Smooth muscle cell of bladder (primary cell): ENCODE measurements at places on chromosomes 6 and 20. TPM values are rescaled to one million over a fixed set of nuclear protein-coding genes. Genes with fewer than 3 reads are reported as not detected.

SEL1L2 gene
- not detected in 2 replicates for total RNA-seq

BCAS1 gene
- total RNA-seq = under 0.01 and 0.09 TPM in 2 replicates

KIFC1 gene
- total RNA-seq = 1.3 and 1.4 TPM in 2 replicates

FOXQ1 gene
- total RNA-seq = 0.09 and 0.14 TPM in 2 replicates

MACROD2 gene
- 0.14 and 0.55 TPM in 2 replicates for total RNA-seq

CCDC170 gene
- total RNA-seq = 2.6 and 3.1 TPM in 2 replicates

TOX2 gene
- total RNA-seq = 1.1 and 1.3 TPM in 2 replicates

SYNCRIP gene
- total RNA-seq = 37.5 and 44.3 TPM in 2 replicates

EDN3 gene
- not detected in 2 replicates for total RNA-seq

ENPP5 gene
- total RNA-seq = 0.46 and 0.85 TPM in 2 replicates

OPRL1 gene
- 1.6 and 1.9 TPM in 2 replicates for total RNA-seq

MMP24 gene
- 0.14 and 0.37 TPM in 2 replicates for total RNA-seq

KIAA1755 gene
- 0.43 and 1.9 TPM in 2 replicates for total RNA-seq

PACRG gene
- 0.14 TPM in 1 of 2 replicates, not detected in the other for total RNA-seq

POLH gene
- 16.4 and 21.5 TPM in 2 replicates for total RNA-seq

FOXC1 gene
- 0.28 and 0.71 TPM in 2 replicates for total RNA-seq

CNBD2 gene
- total RNA-seq = 1.6 and 1.7 TPM in 2 replicates

DST gene
- 272 and 329 TPM in 2 replicates for total RNA-seq

RAB23 gene
- 69.7 and 71.0 TPM in 2 replicates for total RNA-seq

DOK5 gene
- total RNA-seq = 8.1 and 20.7 TPM in 2 replicates

DUSP15 gene
- 0.14 TPM in 1 of 2 replicates, not detected in the other for total RNA-seq

PRKN gene
- 1.1 and 2.0 TPM in 2 replicates for total RNA-seq

PROKR2 gene
- total RNA-seq = not detected in 2 replicates

CCN2 gene
- 25.3 and 33.3 TPM in 2 replicates for total RNA-seq

CPXM1 gene
- total RNA-seq = 0.71 and 1.2 TPM in 2 replicates

MAPK13 gene
- total RNA-seq = 5.7 and 8.1 TPM in 2 replicates

APCDD1L gene
- total RNA-seq = 7.0 and 14.1 TPM in 2 replicates

LGSN gene
- under 0.01 TPM in 2 replicates for total RNA-seq

ELOVL4 gene
- 4.7 and 5.6 TPM in 2 replicates for total RNA-seq

FAM217A gene
- total RNA-seq = not detected in 2 replicates

NR2E1 gene
- not detected in 2 replicates for total RNA-seq

NKX2-2 gene
- not detected in 2 replicates for total RNA-seq

MAP3K5 gene
- 20.1 and 20.2 TPM in 2 replicates for total RNA-seq

MAS1L gene
- total RNA-seq = not detected in 2 replicates

SPATA2 gene
- 0.83 and 0.85 TPM in 2 replicates for total RNA-seq

PHF20 gene
- 18.8 and 21.4 TPM in 2 replicates for total RNA-seq

CENPQ gene
- 2.9 and 4.0 TPM in 2 replicates for total RNA-seq

SNPH gene
- 10.4 and 11.8 TPM in 2 replicates for total RNA-seq

EZR gene
- 64.1 and 95.3 TPM in 2 replicates for total RNA-seq

FILIP1 gene
- 0.14 and 0.28 TPM in 2 replicates for total RNA-seq

EDN1 gene
- total RNA-seq = 0.43 and 2.0 TPM in 2 replicates

POLR3F gene
- total RNA-seq = 10.7 and 10.9 TPM in 2 replicates

FAM83C gene
- total RNA-seq = not detected in 2 replicates

SCAND1 gene
- 57.7 and 58.3 TPM in 2 replicates for total RNA-seq

BTNL2 gene
- not detected in 2 replicates for total RNA-seq

PKHD1 gene
- not detected in 2 replicates for total RNA-seq
